ENCODE measurements at places on chromosomes 5 and 9.
A peak's percentile ranks its signal among the peaks of the same experiment; 100 is the strongest.

GRCh38 chr5:181283347-181283746 lies 22.4 kb upstream of the TRIM52 start:
- no peak for DNase-seq

DNA sequence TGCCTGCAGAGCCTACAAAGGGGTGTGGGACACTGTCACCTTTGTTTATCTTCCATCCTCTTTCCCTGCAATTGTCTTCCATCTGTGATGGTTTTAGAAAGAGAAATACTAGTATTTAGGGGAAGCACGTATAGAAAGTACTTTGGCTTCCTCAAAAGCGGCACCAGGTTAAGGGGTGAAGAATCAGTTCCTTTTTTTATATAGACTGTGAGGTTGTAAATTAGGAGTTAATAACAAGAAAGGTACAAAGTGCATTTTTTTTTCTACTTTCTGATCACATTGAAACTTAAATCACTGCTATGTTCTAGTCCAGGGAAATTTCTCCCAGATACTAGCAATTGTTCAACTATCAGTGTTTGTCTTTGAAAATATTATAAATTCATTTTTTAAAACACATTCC lies 219.3 kb downstream of the CEMIP2 start:
- DNase-seq, result no peak

DNA sequence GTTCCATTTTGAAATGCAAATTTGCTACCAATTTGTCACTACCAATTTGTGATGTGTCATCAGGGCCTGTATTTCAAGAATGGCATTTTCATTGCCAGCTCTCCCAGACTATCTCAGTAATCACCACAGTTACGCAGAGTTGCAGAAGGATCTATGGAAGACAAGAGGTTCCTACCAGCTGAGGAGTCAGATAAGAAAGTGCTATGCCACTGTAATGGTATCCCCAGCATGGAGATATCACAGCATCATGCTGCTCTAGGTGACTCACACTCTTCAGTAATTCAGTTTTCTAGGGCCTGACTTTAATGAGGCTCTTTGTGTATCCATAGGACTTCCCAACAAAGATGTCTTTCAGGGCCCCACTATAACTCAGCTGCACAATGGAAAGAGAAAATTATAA lies 490.3 kb downstream of the ARHGEF28 start:
- DNase-seq, result no peak

GRCh38 chr9:80784647-80785046 lies 904.7 kb downstream of the TLE1 start:
- DNase-seq, result no peak

DNA sequence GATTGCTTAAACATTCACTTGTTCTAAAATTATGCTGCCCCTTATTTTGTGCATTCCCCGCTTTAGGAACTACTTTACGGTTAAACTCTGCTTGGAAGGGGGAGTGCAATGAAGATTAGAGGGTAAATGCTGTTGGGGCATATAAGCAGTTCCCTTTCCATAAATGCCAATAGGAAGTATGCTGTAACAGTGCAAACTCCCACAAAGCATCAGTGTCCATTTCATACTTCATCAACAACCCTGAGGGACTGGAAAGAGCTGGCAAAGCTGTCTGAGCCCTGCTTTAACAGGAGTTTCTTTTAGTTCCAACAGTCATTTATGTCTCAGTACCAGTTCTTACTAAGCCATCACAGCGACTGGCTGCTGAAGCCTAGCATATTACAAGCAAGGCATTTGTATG lies 1.8 kb downstream of the ACTL7A start:
- no peak for DNase-seq

GRCh38 chr5:142204219-142204618 lies 95.6 kb downstream of the NDFIP1 start:
- no peak for DNase-seq

DNA sequence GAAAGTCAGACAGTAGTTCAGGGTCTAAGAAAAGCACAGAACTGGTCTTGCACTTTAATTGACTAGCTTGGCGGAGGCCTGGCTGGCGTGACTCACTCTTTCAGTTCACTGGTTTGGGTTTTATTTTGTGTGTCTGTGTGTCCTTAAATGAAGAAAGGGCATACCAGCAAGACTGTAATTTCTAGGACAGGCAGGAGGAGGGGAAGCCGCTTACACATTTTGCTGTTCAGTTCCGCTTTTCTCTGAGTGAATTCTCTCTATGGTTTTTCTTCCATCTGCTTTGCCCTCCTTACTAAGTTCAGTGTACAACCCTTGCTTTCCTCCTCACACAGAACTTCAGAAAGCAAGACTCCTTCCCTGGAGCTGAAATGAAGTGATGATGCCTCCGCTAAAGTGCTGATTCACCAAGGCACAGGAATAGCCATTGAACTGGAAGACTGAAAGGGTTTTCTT lies 150.8 kb downstream of the MEF2C start:
- no peak for DNase-seq

- DNase-seq, result no peak
Measured at GRCh38 chr9:37787059-37787458, 2.2 kb upstream of the EXOSC3 start.

- no peak for DNase-seq
Measured at GRCh38 chr5:36734422-36734821, 128.0 kb downstream of the SLC1A3 start.

GRCh38 chr5:136810261-136810801 lies 445.0 kb upstream of the TRPC7 start:
- no peak for DNase-seq

DNA sequence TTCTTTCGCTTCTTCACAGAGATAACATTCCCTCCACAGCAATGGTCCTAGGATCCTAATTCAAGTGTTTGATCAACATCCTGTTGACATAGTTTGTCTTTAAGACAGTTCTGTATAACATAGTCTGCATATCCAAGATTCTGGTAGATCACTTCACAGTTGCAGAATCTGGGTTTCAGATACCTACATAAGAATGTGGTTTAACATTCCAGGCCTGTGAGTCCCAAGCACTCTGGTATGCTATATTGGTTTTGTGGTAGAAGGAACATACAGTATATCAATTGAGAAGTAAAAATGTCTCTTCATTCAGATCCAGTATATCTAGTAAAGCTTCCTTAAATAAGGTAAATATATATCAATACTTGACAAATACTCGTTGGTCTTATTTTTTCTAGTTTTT lies 914.2 kb upstream of the CDH6 start:
- DNase-seq, result no peak

DNA sequence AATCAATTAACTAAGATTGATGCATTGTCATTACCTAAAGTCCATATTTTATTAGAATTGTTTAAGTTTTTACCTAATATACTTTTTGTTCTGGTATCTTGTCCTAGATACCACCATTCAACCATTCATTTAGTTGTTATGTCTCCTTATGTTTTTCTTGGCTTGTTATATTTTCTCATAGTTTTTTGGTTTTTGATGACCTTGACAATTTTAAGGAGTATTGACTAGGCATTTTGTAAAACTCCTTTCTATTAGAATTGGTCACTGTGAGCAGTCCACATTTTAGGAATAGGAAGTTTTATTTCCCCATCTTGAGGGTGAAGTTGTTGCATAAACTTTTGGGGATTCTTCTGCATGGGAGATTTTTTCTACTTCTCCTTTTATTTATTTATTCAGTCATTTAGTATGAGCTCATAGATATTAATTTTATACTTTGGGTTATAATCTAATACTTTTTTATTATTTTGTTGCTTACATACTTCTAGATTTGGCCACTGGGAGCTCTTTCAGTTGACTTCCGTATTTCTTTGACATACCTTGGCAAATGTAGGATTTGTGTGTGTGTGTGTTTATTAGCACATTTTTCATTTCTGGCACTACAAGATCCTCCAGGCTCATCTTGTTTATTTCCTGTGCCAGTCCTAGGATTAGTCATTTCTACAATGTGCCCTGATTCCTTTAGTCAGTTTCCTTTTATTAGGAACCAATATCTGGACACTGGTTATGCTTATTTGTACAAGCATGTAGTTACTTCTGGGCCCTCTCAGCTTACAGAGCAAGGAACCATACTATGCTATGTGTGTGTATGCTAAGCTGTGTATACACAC lies 134.9 kb upstream of the CDKN2B start:
- no peak for DNase-seq

DNA sequence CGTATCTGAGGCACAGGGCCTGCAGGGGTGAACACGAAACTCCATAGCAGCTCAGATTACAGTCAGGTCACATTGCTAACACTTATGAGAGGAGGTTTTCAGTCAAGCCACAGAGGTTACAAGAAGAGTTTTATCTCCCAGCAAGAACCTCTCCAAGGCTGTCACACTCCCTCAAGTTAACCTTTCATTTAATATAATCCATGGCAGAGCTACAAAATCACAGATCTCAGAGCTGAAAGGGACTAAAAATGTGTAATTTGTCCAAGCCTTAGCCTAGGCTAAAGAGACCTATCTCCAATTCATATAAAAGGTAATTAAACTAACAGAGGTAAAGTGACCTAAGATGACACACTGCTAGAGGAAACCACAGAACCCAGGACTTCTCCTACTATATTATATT lies 57.2 kb downstream of the MLANA start:
- DNase-seq, result no peak

- no peak for DNase-seq
Measured at GRCh38 chr5:142175039-142175438, 66.5 kb downstream of the NDFIP1 start.

DNA sequence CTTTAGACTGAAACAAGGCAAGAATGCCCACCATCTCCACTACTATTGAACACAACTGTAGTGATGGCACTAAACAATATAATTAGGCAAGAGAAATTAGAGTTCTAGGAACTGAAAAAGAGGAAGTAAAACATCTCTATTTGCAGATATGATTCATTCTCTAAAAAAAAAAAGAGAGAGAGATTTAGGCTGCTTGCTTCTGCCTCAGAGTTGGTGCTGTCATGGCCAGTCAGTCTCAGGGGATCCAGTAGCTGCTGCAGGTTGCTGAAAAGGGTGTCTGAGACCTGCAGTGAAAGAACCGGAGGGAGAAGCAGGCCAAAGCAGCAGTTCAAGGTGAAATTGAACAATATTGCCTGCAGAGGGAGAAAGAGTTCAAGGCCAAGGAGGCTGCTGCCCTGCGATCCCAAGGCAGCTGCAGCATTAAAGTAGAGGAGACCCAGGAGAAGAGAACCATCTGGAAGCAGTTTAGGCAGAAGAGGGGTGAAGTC lies 72.5 kb downstream of the AP3B1 start:
- no peak for DNase-seq

DNA sequence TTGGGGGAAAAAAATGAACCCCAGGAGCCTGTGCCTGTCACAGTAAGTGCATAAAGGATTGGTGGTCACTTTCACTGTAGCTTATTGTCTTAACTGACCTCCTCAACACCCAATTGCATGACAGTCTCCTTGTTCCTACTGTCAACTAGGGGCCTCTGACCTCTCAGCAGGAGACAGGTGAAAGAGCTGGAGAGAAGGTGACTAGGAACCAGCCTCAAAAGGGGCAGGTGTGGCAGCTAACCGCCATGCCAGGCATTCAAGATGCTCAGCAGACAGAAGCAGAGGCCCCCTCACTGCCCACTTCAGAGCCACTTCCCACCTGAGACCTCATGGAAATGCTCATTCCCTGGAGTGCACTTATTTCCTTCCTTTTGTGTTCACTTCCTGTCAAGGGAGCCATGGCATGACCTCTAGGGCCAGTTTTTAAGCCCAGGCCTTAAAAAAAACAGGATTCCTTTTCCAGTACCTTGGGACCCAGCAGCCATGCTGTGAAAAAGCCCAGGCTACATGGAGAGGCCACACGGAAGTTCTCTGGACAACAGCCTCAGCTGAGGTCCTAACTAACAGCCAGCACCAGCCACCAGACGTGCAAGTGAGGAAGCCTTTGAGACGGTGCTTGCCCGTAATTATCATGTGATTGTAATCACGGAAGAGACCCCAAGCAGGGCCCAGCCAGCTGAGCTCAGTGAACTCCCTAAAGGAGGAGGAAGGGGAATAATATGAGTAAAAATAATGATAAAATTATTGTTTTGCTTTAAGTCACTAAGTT lies 74.9 kb downstream of the NSUN2 start:
- no peak for DNase-seq

GRCh38 chr9:14271093-14271673 lies 42.8 kb downstream of the NFIB start:
- no peak for DNase-seq

GRCh38 chr9:114085387-114085789 lies 7.3 kb upstream of the AMBP start:
- no peak for DNase-seq

GRCh38 chr5:53479590-53480415 lies 626 bp upstream of the FST start:
- DNase-seq, result peak; percentile 39

DNA sequence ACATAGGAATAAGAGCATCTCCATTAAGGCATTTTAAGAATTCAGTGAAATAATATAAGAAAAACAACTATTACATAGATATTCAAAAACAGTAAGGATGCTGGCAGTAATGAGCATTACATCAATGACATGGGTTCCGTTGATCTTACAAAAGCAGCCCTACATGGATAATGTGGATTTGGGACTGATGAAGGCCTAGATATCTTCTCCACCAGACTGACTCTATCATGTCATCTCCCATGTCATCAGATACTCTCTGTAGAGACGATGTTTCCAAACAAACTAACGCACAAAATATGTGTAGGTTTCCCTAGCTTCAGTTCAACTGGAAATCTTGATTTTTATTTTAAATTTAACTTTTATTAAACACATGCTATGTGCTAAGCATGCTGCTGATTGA lies 3.6 kb downstream of the LURAP1L start:
- DNase-seq, result no peak

DNA sequence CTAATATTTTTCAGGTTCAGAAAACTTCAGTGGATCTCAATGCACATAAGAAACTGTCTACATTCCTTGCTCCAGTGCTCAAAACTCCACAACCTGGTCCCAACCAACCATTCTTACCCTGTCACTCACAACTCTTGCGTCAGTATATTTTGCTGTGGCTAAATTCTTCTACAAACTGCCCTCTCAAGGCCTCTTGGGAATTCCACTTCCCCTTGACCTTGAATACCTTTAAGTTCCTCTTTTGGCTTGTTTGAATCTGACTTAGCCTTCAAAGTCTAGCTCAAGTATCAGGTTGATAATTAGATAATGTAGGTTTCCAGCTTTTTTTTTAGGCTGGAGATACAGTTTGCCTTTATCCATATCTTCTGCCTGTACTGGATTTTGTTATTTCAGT lies 128.3 kb downstream of the SLF1 start:
- DNase-seq, result no peak

- no peak for DNase-seq
Measured at GRCh38 chr9:134223591-134224122, 59.3 kb upstream of the RNU6ATAC start.

DNA sequence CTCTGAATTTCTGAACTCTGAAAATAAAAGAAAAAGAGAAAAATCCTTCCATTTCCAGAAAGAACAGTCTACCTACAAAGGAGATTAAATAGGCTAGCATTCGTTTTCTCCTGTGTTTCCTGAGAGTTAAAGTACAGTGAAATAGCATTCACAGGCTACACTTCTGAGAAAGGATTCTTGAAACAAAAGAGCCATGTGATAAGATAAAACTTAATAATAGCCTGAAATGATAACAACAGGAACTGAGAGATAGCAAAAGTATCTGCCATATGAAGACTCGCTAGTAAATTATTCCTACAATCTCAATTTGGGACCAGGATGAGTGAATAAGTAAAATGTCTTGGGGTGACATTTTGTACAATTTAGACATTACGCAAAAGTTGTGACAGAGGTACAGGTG lies 62.4 kb downstream of the FBN2 start:
- DNase-seq, result no peak

Data from stimulated activated CD4-positive, alpha-beta T cell treated with anti-CD3 and anti-CD28 coated beads, Interleukin-4, amount 100 ng/mL, for 1 hour (primary cell).